Hematopoietic multipotent progenitor cell treated with erythropoietin and hydrocortisone succinate and interleukin-3 and kit ligand, for 15 days (in vitro differentiated cells): ENCODE measurements at places on chromosomes 7 and 10.

GRCh38 chr7:149808311-149808710, 29.9 kb upstream of the ZNF862 start:
- no peak for DNase-seq

GRCh38 chr7:3408814-3409595, 108.0 kb downstream of the SDK1 start:
- DNase-seq = no peak

DNA sequence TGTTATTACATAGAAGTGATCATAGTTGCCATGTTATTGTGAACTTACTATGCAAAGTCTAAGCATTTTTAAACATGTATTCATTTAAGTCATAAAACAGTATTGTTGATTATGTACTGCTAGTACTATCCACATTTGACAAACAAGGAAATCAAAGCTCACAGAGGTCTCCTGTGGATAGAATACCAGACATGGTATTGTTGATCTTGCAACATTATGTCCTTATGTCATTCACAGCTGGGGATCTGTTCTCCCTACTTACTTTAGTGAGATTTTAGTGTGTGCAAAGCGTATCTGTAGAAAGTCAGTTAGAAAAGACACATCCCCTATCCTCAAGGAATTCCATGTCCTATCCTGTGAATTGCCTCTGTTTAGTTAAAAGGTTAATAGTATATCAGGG, 106.1 kb downstream of the SND1 start:
- no peak for DNase-seq

DNA sequence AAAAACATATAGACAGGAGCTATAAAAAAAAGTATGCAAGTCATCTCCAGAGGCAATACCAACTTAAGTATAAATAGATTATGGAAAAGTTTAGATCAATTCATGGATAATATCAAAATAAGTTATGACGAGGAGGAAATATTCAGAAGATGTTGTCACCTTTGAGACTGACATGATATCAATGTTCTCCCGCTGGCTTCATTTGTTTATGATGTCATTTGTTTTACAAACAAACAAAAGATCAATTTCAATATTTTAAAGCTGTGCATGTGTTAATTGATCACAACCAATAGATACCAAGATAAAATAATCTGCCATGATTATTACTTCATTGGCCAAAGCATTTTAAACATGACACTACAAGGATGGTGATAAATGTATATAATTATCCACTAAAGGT, 43.5 kb downstream of the SLC16A12 start:
- no peak for DNase-seq

DNA sequence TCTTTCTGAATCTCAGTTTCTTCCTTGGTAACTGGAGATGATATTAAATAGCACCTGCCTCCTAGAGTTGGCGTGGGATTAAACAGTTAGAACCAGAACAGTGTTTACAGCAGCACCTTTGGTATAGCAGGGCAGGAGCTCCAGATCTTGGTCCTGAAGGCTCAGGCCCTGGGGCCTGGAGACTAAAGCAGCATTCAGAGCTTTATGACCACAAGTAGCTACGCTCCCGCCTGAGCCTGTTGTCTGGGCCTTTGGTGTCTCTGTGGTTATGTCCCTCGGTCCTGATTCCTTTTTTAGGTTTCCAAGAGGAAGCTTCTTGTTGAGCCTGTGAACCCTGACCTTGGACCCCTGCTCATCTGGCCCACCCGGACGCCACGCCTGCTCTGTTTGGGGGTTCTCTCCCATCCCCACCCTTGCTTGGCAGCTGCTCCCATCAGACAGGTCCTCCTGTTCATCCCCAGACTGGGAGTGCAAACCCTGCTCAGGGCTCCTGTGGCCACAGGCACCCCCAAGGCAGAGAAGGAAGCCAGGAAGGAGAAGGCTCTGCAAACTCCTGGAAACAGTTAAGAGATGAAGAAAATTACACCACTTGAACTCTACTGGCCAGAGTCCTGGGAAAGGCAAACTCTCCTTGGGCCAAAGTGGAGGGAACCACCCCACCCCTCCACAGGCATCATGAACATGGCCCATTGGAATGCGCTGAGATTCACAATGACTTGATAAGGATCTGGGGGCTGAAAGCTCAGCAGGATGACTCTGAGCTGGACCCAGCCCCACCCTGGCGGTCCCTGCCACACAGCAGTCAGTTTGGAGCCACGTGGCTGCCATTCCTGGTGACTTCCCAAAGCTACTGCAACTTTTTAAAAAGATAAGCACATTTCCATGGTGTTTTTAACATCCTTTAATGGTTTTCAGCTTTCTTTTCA, 50.1 kb upstream of the TMEM72 start:
- DNase-seq = no peak
